Pulmonary artery endothelial cell (primary cell): ENCODE measurements at places on chromosomes 5 and 9.

DNA sequence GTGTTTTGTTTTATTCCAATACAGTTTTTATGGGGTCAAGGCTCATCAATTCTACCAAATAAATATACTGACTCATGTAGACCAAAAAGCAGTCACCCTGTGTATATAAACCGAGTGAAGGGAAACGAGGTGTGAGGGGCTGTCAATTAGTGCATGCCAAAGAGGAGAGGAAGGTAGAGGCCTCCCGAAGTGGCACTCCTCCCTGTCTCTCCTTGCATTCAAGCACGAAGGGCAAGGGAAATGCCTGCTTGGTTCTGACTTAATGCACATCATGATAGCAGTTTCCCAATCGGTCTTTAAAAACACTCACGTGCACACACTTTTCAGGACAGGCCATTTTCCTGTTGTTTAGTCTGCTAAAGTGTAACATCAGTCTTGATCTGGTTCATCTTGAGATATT lies 125.6 kb upstream of the SLCO6A1 start:
- DNase-seq: no peak

DNA sequence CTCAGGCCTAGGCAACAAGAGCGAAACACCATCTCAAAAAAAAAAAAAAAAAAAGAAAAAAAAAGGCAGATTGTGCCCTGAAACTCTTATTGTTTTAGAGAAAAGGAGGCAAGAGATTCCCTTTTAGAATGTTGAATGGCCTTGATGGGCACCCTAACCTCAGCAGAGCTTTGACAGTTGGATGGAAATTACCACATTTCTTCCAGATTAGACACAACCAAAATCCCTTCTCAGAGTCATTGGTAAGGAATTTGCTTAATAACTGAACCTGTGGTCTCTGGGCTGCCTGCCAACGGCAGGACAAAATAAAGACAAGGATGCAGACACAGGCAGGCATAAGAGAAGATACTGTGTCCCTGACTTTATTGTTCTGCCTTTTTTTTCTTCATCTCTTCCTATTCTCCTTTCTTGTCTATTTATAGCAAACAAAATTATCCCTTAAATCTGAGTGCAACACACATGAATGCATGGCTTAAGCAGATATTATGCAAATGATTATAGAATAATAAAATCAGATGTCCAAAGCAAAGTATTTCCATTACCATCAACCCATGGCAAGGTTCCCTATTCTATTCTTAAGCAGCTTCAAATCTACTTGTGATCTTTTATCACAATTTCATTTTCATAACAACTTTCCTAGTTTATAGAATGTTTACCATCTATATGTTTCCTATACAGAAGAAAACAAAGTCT lies 37.3 kb upstream of the TRIO start:
- peak; percentile 52 for DNase-seq

DNA sequence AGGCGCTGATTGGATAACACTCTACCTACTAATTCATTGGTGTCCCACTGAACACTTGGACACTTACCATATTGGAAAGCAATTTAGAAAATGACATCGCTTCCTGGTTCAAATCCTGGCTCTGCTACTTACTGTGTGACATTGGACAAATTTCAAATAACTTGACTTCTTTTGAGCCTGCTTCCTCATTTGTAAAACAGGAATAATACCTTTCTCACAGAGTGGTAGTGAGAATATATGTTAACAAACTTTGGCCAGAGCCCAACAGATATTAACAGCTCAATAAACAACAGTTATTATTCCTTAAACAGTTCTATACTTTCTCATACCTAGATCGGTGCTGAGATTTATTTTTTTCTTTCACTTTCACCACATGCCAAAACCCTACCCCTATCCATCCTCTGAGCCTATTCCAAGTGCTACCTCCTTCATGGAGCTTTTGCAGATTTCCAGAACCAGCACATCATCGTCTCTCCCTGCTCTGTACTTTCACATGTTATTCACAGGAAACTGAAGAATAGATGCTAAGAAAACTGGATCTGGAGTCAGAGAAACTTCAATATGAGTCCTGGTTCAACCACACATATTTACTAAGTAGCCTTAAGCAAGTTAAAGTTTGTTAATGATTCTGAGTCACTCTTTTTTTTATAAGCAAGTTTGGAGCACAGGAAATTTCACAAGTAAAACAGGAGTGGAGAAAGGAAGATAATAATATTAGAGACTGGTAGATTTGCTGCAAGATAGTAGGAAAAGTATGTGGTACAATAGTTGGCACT lies 92.3 kb downstream of the STRBP start:
- DNase-seq: no peak

DNA sequence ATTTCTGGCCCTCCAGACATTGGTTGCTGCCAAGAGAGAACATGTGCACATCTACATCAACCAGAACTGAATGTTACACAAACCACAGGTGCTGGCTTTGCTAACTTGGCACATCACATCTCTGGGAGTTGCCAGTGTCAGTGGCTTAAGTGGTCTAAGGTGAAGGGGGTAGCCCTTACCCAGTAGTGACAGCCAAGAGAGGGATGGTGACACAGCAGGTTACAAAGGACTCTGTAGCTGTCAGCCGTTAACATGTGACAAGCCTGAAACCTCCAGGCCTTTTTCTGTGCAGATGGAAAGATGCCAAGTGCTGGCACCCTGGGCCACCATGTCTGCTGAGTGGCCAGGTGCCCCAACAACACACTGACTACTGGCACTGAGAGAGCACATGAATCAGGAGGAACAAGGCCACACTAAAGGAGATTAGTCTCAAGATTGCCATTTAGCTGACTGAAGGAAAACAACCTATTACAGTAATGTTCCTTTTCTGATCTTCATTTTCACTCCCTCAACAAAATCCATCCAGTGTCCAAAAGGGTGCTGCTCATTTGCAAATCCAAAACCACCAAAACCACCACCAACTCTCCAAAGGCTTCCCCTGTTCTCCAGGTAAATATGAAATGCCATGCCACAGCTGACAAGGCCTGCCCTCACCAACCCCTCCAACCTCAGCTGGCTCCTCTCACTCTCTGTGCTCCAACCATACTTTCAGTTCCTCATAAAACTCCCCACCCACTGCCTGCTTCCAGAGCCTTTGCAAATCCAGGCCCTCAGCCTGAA lies 20.2 kb downstream of the SIL1 start:
- DNase-seq: no peak

DNA sequence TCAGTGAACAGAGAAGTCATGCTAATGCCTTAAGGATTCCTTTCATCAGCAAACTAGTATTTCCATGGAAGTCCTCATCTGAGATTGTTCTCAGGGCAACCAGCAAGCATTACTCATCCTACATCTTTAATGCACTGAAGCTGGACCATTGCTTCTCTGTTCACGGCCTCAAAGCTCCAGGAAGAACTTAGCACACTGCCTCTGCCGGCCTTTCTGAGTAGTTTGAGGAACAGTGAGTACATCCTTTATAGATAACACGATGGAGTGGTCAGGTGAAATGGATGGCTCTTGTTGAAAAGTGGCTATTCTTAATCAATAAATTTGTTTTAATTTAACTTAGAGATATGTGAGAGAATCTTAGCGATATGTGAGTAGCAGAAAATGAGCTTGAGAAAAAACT lies 35.8 kb downstream of the MEGF10 start:
- no peak for DNase-seq

GRCh38 chr9:24071716-24072115 lies 245.7 kb upstream of the ELAVL2 start:
- no peak for DNase-seq

GRCh38 chr9:3247211-3247610 lies 278.6 kb downstream of the RFX3 start:
- no peak for DNase-seq

DNA sequence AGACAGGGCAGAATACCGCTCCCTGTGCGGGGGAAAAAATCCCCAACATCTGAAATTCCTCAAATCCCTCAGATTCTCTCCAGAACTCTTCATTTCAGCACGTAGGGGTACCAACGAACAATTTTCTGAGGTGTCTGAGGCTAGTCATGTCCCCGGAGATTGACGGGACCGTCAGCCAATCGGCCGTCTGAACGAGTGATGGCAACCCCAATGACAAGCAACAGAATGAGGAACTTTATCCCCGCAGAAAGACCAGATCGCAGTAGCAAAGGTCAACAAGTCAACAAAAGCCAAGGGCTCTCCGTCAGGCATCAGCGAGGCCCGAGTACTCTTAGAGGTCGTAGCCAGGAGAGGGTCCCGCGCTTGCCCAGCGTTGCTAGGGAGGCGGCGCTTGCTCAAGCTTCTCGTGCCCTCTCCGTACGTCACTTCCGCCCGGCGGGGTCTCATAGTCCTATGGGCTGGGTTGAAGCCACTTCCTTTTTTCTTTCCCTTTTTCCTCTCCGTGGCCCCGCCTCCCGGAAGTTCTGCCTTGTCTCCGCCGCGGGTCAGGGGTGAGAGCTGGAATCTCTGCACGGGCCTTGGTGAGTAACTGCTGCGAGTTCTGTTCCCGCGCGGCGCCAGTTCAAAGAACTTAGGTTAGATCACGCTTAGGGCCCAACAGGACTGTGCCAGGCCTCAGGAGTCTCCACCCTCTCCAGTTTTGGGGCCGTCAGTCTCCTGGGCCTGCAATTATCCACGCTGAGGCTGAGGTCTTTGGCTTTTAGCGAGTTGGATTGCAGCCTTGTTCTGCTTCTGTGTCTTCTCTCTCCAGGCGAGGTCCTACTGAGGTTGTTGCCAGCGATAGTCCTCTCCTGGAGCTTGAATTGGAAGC lies at the start of gene RNF20:
Gene RNF20, plus strand, starts transcription at position 520 of the 871 bp plus-strand sequence. CDS start 1,571 bp downstream, outside the sequence.
- peak; percentile 94 for DNase-seq

- DNase-seq: no peak
Observed at GRCh38 chr5:107072440-107072839, 598.3 kb downstream of the EFNA5 start.

GRCh38 chr5:174552428-174552827 lies 172.0 kb upstream of the MSX2 start:
- DNase-seq: no peak

- no peak for DNase-seq
Observed at GRCh38 chr5:77709993-77710685, 66.0 kb downstream of the TBCA start.

- DNase-seq: no peak
Observed at GRCh38 chr5:43427306-43427705, 15.1 kb upstream of the CCL28 start.

DNA sequence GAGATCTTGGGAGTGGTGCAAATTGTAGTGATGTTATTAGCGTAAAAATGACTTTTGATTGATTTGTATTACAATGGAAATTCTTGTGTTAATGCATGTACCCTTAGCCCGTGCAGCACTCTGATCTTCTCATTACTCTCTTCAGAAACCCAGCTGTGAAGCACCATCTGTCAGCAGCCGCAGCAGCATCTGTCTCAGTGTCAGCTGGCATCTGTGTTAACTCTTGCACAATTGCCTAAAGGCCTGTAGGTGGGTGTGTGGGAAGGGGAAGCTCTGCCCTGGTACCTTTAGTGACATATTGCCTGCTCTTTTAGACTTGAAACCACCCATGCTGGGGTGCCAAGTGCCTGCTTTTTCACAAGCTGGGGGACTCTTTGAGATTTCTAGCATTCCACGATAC lies 101.3 kb downstream of the FBXL7 start:
- no peak for DNase-seq

- no peak for DNase-seq
Observed at GRCh38 chr5:84255315-84255714, 129.4 kb downstream of the EDIL3 start.

DNA sequence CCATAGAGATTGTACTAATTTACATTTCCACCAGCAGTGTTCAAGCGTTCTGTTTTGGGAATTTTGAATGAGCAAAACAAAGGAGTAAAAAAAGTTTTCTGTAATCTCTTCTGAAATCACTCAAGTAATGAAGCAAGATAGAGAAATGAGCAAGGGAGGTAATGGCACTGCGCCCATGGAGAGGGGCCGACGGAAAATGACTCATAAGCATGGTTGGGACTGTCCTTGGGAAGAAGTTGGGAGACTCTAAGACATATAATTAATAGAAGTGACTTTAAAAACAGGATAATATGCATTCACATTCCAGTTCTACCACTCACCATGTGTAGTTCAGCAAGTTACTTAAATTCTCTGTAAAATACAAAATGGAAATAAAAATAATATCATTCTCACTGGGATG lies 62.5 kb upstream of the C5orf46 start:
- no peak for DNase-seq

GRCh38 chr5:95845391-95845790 lies 22.9 kb upstream of the GLRX start:
- no peak for DNase-seq

DNA sequence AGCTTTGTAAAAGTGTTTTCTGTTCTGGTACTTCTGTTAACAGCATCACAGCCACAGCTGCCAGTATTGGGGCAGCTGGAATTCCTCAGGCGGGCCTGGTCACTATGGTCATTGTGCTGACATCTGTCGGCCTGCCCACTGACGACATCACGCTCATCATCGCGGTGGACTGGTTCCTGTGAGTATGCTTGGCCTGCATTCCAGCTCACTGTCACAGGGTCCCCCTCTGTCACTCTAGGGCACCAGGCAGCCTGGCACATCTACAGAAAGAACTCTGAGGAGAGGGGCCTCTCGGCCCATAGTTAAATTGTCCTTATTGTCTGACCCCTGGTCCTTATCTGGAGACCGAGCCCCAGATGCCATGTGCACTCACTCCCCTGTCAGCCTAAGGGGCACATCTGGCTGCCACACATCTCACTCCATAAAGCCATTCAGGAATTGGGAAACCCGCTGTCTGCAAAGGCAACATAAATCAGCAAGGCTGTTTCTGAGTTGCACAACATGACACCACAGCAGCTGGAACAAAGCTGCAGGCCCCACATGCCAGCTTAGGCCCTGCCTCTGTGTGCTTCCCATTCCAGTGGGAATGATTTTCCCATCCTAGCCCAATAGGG lies 77.5 kb downstream of the SLC1A3 start:
- no peak for DNase-seq

GRCh38 chr5:151281001-151281639 lies 22.4 kb downstream of the SLC36A3 start:
- no peak for DNase-seq

DNA sequence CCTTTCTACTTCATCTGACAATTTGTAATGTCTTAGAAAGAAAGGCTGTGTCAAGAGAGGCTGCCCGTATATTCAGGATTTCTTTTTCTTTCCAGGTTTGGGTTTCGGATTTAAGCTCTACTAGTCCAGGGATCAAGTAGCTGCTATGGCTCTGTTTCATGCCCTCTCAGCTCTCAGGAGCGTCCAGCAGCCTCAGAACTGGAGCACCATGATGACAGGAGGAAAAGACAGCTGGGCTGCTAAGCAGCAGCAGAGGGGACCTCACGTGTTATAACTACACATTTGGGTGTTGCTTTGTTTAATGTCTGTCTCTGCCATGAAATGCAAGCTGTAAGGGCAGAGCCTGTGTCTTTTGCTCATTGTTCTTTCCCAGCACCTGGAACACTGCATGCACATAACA lies 28.5 kb downstream of the TBC1D2 start:
- DNase-seq: no peak

- no peak for DNase-seq
Observed at GRCh38 chr9:105554042-105554441, 3.9 kb upstream of the FKTN start.
